GM10248 (cell line): ENCODE measurements at places on chromosomes 1 and 21.

DNA sequence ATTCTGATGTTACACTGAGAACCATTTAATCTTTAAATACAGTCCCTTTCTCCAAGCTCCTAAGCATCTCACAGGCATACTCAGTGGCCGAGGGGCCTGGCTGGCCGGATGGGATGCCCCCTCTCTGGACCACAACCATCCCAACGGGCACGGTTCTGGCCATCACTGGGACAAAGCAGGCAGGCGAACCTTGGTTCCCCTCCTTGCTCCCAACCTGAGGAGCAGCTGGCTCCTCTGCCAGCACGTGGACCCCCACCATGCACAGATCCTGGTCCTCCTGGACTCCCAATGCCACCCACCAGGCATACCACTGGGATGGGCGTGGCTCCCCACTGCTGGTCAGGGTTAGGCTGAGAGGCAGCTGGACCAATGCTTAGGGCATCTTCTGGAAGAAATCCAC, 19.8 kb upstream of the PRDM16 start:
- no peak for DNase-seq

DNA sequence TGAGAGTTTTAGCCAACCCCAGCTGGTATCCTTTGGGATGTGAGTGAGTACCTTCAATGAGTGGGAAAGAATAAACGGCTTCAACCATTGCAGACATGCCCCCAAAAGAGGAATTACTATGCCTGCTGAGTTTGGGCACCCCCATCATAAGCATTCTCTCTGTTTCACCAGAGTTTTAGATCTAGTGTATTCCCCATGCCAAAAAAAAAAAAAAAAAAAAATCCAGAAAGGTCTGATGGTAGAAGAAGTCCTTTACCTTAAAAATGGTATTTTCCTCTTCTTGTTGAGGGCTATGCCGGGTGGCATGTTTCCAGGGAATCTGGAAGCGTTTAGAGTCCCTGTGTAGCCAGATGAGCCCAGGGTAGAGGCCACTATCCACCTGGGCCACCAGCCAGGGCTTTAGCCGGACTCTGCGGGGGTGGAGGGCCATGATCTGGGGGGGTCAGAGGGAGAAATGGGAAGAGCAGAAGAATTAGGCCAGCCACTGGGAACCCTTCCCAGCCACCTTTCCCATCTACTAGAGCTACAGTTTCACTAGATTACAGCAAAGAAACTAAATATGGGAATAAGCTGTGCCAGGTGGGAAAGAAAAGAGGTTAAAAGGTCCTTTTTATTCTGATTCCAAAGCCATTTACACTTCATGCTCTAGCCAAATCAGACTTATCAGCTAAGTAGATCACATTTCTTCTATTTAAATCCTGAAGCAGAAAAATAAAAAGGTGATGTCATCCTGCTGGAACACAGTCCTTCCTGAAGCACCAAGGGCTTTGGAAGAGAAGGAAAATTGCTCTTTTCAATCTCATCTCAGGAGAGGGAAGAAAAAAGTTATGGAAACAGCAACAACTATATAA, 4.7 kb downstream of the IRF6 start:
- DNase-seq: no peak

GRCh38 chr1:215911406-215911968, 344.4 kb downstream of the KCTD3 start:
- no peak for DNase-seq

- no peak for DNase-seq
Measured at GRCh38 chr21:26920055-26920454, 46.8 kb downstream of the ADAMTS5 start.

GRCh38 chr1:30761381-30762151, 4.0 kb upstream of the LAPTM5 start:
- no peak for DNase-seq

GRCh38 chr1:210467440-210468043, 138.8 kb downstream of the HHAT start:
- no peak for DNase-seq

GRCh38 chr1:31010086-31010989, 55.2 kb downstream of the PUM1 start:
- DNase-seq: peak; percentile 33

- no peak for DNase-seq
Measured at GRCh38 chr1:96820107-96820506, 98.5 kb downstream of the PTBP2 start.

DNA sequence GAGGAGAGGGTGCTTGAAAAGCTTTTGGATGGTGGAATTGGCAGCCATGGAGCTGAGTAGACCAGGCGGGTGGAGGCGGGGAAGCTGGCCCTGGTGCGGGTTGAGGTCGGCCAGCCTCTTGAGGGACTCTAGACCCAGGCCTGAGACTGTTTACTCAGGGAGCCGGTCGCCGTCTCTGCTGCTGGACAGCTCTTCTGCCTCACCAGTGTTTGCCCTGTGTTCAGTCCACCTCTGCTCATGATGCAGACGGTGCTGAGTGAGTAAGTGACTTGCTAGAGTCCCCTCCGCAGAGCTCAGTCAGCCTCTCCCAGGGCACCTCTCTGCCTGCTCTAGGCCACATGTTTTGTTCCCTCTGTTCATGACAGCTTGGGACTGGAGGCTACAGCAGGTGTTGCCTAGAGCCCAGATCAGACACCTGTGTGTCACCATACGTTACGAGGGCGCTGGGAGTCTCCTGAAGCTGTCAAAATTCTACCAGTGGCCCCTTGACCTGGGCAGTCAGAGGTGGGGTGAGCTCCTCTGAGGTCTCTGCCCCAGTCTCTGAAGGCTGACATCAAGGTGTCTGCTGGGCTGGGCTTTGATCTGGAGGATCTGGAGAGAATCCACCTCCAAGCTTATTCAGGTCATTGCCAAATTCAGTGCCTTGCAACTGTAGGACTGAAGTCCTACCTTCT, 73.5 kb upstream of the WNT4 start:
- DNase-seq: no peak

- no peak for DNase-seq
Measured at GRCh38 chr1:20974069-20974468, 187.0 kb upstream of the HP1BP3 start.

- DNase-seq: no peak
Measured at GRCh38 chr1:241208910-241209379, 148.1 kb downstream of the RGS7 start.

DNA sequence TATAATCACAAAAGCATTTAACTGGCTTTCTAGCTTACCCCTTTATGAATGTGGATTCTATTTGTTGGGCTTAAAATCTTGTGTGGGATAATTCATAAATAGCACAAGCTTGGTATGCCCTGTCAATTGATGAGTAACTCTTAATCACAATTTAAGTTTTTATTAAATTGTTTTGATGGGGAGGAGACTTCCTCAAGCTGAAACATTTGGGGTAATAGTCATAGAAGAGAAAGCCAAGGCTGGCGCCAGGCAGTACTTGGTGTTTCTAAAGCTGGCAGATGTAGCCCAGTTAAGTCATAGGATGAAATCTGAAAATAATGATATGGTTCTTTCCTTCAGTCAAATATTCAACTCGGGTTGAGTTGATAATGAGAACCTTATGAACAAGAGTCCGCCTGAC, 167.2 kb downstream of the FMN2 start:
- DNase-seq: no peak

DNA sequence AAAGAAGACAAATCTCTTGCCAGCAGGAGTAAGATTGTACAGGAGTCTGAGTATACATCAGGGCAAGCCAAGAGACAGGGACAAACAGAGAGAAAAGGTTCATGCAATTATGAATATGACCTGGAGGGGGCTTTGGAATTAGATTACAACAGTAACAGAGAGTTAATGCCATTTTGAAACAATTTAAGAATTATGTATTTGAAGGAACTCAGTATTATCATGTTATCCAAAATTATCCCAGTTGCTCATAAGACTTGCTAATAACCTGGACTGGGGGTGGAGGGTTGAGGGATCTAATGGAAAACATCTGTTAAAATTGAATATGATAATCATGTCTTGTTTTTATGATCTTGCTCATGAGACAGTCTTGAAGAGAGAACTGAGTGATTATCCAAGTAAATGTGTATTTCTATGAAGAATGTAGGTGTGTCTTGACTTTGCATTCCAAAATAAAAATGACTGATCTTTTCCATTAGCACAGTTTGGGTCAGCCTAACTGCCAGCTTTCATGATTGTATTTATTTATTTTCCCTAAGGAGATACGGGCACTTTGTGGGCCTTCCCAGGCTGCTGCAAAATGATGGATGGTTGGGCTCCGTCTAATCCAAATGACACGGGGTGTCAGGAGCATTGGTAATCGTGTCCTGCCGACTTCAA, 117.7 kb downstream of the ERG start:
- no peak for DNase-seq

- no peak for DNase-seq
Measured at GRCh38 chr1:5949085-5949760, 43.0 kb downstream of the NPHP4 start.

DNA sequence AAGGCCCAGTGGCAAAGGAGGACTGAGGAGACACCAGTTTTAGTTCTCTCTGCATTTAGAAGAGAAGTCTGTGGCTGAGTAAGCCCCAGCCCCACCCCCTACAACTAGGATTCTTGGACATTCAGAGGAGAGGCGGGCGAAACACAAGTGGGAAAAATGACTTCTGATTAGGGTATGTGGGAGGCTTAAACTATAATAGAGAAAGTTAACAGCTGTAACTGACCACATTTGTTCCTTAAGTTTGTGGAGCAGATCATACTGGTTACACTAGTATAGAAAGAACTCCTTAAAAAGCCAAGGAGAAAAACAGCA, 11.2 kb upstream of the TRIM33 start:
- DNase-seq: no peak

GRCh38 chr1:115073298-115074087, 15.8 kb downstream of the TSPAN2 start:
- no peak for DNase-seq

DNA sequence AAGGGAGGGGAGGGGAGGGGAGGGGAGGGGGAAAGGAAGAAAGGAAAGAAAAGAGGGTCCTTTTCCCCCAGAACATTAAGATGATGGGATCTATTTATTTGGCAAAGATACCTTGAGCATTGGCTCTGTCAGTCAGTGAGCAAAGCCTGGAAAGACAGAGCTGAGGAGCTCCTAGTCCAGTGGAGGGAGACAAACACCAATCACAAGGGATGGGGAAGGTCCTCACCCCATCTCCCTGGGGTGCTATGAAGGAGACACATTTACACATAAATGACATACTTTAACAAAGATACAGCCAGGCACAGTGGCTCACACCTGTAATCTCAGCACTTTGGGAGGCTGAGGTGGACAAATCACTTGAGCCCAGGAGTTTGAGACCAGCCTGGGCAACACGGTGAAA, 154.9 kb upstream of the TIAM1 start:
- no peak for DNase-seq

- DNase-seq: peak; percentile 48
Measured at GRCh38 chr1:67307251-67308060, at the start of gene IL12RB2. Gene IL12RB2, plus strand, starts transcription at chr1:67307873. Its CDS starts 12,496 bp downstream, at chr1:67320369.

GRCh38 chr1:182279724-182280503, 111.7 kb downstream of the GLUL start:
- no peak for DNase-seq

GRCh38 chr1:10827377-10828333, 31.2 kb upstream of the CASZ1 start:
- DNase-seq: no peak
